NCI-H1436 treated with DMSO at 0.1 percent for 48 hours (cell line): ENCODE measurements at places on chromosomes 7 and 10.
A peak's percentile ranks its signal among the peaks of the same experiment; 100 is the strongest.

DNA sequence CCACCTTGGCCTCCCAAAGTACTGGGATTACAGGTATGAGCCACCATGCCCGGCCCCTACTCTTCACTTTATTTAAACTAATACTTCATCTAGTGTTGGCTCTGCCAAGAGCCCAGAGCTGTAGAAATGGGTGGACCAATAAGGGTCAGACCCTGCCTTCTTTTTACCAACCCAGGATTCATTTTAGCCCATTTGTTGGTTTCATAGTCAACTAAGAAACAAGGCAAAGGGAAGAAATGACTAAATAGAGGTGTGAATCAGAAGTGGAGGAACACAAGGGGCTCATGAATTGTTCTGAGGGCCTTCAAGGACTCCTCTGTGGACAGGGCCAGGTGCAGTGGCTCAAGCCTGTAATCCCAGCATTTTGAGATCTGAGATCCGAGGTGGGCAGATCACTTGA is 1.1 kb downstream of the ANKRD2 start:
- DNase-seq, result no peak

DNA sequence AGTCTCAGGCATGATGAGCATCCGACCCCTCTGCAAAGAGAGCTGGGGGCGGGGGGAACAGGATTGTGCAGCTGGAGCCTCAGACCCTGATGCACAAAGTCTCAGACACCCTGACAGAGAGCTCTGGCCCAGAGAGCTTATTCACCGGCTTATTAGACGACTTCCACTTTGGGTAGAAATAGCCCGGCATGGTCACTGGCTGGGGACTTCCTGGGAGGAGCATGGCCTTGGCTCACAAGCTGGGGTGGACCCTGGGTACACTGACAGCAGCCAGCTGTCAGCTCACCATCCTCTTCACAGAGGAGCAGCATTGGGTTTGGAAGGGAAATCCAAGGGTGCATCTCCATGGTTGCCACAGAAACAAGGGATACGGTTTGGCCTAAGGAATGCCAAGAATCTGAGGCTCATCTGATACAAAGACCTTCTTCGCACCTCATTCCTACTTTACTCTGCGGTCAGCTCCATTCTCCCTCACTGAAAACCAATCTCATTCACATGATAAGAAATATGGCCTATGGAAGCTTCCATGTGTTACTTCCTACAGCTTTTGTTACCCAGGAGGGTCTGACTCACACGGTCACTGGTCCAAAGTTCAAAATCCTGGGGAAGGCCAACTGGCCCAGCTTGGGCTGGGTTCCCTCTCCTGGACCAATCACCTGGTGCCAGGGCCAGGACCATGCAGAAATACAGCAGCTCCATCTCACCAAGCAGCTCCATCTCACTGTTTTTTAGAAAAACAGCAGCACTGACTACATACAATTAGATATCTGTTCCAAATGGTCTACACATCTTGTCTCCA is 25.1 kb downstream of the ZNF467 start:
- DNase-seq, result no peak

DNA sequence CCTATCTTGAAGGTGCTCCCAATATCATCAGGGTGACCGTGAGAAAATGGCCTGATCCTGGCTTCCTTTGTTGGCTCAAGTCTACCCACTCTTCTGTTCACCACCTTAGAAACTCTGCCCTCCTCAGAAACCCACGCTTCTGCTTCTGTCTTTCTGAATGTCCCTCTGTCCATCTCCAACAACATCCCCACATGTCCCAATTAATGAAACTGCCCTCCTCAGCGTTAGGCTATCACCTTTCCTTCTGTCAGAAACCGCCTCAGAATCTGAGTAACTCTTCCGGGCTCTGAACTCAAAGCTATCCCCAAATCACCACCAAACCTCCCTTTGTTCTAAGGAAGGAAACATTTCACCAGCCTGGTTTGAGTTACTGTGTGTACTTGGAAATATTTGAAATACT is 315.8 kb upstream of the ZNF32 start:
- DNase-seq, result no peak

GRCh38 chr7:24836084-24836483 is 78.8 kb upstream of the GSDME start:
- DNase-seq, result no peak

DNA sequence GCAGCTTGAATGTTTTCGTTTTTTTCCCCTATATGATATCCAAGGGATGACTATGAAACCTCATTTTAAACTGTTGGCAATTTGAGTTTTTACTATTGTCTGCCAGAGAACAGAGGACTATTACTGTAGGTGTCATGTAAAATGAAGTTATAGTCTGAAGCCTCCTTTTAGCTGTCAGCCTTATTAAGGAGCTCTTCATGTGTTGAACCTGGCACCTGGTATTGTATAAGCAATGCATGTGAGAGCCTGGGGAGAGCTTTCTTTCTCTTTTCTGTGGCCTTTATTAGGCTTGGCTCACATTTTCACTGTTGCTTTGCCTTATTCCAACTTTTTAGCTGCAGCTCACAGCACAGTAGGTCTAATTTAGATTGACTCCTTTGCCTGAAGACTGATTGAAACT is 119.1 kb upstream of the FOXP2 start:
- no peak for DNase-seq

DNA sequence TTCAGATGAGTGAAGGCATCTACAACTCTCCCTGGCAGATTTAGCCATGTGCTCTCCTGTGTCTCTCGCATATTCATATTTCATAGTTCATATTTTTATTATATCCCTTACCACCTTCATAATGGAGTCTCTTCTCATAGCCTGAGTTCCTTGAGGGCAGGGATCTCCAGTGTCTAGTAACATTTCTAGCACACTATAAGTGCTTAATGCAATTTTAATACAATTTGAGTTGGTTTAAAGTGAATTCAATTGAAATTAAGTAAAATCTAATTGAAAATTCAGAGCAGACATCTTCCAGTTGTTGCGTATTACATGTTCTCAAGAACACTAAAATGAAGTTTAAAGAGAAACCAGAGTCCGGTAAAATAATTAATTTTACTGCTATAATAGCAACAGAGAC is 163.6 kb upstream of the GNAI1 start:
- no peak for DNase-seq

DNA sequence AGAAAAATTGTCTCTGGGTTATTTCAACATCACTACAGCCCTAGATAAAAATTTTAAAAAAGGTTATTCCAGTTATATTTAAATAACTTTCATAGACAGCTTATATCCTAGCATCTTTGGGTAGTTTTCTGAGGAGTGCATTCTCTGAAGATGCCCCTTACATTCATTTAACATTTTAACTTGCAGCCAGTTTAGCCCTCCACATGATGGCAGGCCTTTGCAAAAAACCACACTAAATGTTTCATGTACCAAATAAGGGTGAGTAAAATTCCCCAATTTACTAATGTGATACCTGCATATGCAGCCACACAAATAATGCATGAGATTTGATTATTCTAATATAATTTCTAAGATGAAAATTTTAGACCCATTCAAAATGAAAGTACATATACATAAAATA is 108.4 kb upstream of the ZWINT start:
- no peak for DNase-seq

GRCh38 chr10:50503661-50504320 is 120.0 kb downstream of the SGMS1 start:
- DNase-seq, result no peak

DNA sequence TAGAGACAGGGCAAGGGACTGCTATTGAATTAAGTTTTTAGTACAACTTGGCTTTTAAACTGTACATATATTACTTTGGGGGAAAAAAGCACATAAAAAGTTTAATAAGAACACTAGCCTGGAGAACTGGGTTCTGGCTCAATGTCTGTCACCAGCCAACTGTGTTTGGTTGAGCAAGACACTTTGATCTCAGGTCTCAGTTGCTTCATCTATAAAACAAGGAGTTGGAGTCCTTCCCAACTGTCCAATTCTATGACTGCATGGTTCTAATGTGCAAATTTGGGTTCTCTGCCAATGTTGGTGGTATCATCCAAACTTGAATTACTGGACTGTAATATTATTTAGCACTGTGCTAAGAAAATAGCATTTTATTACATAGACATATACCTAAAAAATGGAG is 50.3 kb downstream of the ATXN7L1 start:
- DNase-seq, result no peak

GRCh38 chr10:92880233-92880861 is 32.0 kb downstream of the EXOC6 start:
- DNase-seq, result peak; percentile 1

DNA sequence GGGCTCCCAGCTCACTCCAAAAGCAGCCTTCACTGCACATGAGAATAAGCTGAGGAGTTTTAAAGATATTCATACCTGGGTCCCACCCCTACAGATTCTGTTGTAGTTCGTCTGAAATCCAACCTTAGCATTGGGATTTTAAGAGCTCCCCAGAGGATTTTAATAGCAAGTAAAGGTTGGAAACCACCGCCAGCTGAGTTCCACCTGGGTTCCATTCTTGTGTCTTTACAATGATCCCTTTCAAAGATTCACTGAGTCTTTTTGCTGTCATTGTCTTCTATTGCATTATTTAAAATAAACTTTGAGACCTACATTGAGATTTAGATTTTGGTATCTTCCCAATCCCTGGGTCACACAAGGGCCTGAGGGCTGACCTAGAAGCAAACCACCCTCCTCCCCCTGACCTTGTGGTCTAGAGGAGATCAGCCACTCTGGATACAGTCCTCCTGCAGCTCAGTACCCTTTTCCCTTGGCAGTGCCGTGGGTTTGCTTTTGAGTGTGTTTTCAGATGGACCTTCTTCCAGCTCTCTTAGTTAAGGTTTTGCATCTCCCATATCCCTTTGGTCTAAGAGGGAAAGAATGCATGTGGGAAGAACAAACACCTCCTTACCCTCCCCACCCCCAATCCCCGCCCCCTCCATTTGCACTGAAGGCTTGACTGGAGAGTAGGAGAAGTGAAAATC is 22.6 kb upstream of the SIRT1 start:
- DNase-seq, result no peak

- DNase-seq, result no peak
Observed at GRCh38 chr10:22837351-22837750, 90.5 kb upstream of the ARMC3 start.

GRCh38 chr10:131860806-131861440 is 39.9 kb upstream of the PPP2R2D start:
- DNase-seq, result no peak

DNA sequence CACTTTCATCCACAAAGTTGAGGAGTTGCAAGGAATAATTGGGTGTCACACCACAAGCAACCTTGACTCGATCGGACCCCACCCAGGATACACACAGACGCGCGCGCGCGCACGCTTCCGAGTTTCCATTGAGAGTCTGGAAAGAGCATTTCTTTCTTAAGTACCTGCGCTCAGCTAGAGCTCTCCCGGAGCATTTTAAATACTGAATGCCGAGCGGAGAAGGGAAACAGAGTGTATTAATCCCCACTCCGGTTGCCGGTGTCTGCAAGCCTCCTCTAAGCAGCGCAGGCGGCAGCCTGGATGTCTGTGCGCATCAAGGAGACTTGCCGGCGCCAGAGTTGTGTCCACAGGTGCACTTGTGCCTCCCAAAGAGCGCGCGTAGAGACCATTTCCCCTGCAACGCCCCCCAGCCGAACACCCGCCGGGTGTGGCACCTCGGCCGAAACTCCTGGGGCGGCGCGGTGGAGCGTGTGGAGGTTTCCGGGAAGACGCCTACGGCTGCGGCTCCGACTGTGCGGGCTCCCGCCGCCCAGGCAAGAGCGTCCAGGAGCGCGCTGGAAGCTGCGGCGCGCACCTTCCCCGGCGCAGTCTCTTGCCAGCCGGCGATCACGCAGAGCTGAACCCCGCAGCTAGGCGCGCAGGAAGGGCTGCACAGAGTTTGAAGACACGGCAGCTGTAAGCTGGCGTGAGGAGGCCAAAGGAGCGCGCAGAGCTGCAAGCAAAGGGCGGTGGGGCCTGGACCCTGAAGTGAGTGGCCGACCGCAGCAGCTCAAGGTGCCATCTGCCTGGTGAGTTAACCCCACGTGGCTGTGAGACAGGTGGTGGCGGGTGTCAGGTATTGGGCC is 1.1 kb upstream of the FEZF1 start:
- no peak for DNase-seq

- DNase-seq, result no peak
Observed at GRCh38 chr10:24929904-24930303, 22.5 kb downstream of the PRTFDC1 start.

DNA sequence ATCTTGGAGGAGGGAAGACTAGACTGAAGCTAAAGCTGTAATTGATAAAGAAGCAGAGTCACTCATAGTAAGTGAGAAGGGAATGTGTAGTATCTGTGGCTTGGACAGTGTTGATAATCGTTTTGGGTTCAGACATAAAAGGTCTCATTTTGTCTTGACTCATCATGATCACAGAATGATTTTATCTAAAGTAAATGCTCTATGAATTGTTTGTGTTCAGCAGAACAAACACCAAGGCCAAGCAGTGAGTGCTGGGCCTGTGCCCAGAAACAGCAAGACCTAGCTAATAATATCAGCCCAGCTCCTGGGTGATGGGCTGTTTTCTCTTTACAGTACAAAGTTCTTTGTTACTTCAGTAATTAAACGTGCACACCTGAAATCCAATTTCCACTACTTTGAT is 26.7 kb upstream of the CD36 start:
- no peak for DNase-seq

DNA sequence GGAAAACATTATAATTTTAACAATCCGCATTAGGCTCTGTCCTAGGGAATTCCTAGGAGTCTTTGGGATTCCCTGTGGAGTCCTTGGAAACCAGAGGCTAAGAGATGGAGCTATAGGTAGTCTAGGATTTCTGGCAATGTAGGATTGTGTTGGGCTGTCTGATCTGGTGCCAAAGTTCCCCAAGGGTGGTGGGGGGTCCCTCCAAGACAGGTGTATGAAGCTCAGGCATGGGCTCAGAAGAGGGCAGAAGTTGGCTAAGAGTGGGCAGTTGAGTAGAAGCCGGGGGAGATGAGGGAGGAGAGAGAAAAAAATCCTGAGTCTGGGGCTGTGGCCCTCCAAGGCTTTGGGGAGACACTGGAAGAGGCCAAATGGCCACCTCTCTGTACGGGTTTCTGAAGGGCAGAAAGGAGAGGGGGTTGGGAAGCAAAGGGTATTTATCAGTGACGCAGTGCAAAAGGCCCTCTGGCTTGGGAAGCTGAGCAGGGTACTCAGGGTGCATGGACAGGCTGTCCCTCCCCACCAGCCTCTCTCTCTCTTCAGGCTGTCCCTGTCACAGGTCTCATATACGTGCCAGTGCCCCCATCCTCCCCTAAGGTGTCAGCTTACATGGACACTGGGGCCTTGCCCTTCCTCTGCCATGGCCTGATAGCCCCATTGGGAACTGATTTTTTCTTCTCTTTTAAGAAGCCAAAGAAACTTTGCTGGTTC is 929 bp downstream of the HOXA6 start:
- no peak for DNase-seq

DNA sequence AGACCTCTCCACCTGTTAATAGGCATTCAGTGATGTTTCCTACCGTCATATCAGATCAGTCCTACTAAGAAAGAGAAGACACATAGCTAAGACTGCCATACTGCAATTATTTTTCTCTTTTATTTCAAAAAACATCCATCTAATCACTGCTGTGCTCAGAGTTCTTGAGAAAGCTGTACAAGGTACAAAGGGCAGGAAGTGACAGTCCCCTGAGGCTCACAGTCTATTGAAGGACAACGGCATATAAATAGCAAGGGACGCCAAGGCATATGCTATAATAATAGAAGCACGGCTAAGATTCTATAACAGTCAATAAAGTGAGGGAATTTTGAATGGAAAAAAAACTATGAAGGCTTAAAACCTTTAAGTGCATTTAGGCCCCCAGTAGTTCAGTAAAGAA is 415.3 kb upstream of the NRP1 start:
- DNase-seq, result no peak

GRCh38 chr7:14446829-14447228 is 455.7 kb downstream of the DGKB start:
- DNase-seq, result no peak
